Esophagus squamous epithelium (tissue), 5 donors: ENCODE measurements at places on chromosomes 13 and 19.

GRCh38 chr13:80903911-80904310, 563.0 kb upstream of the SPRY2 start:
- DNase-seq = no peak

DNA sequence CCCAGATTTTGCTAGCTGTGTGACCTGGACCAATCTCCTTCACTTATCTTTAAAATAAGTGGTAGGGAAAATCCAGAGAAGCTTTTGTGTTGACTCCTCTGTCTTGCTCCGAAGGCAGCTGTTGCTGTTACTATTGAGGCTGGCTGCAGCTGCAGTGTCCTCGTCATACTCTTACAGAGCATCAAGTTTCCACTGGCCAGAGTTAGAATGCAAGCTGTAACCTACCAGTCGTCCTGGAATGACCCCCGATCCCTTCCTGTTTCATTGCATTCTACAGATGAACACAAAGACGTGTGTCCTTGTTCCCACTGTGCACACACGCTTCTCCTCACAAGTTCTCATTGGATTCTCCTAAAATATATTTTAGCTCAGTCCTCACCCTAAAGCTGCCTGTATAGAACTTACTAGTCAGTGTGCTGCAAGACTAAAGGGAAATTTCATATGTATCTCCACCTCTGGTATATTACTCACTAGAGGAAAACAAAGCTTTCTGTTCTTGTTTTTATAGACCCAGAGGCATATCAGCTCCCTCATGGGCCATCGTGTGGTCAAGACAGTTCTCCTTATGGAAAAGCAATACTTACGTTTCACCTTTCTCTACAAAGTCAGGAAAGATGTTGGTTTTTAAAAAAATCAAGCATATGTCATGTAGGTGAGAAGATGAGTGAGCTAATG, 589.8 kb downstream of the LMO7 start:
- no peak for DNase-seq

GRCh38 chr13:39847336-39847735, 191.9 kb downstream of the COG6 start:
- DNase-seq = no peak

- no peak for DNase-seq
Measured at GRCh38 chr13:26784704-26785639, 24.4 kb upstream of the GPR12 start.

DNA sequence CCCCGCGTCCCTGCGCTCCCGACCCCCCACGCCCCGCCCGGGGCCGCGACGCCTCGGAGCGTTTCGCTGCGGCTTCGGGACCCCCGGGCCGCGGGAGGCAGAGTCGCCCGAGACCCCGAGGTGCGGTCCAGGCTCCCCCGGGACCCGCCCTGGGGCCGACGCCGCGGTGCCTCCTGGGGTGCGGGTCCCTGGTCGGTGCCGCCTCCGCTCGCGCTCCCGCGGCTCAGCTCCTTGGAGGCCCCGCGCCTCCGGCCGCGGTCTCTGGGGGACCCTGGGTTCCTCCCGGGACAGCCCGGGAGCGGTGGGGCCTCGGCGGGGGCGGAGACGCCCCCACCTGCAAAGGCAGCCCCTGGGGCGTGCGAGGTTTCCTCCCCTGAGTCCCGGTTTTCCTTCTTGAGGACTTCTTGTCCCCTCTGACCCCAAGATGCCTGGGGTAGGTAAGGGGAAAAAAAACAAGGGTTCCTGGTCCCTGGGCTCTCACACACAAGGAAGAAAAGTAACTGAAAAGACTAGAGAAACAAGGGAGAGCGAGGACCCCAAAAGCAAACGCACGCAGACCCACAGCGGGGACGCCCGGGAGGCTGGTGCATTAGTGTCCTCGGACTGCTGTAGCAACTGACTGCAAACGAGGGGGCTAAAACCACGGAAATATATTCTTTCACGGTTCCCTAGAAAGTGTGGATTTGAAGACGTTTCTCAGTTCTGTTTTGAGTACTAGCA, 740 bp downstream of the ZNF555 start:
- no peak for DNase-seq

- DNase-seq = no peak
Measured at GRCh38 chr19:496112-496665, at the start of gene MADCAM1. Gene MADCAM1 (plus strand): TSS chr19:496486. CDS start chr19:496500, 14 bp downstream.

- no peak for DNase-seq
Measured at GRCh38 chr13:27774651-27775050, 17.6 kb upstream of the GSX1 start.

DNA sequence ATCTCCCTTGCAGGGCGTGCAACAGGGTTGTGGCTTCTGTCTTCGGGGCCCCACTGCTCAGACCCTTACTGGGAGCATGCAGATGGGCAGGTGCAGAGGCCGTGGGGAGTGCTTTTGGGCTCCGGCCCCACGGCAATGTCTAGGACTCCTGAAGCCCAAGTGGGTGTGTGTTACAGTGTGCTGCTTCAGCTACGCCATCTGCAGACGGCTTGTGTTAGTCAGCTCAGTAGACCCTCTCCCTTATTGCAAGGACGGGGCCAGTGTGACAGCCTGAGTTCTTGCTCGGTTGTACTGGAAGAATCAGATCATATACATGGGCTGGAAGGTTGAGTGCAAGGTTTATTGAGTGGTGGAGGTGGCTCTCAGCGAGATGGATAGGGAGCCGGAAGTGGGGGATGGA, 39.3 kb downstream of the DNAJC3 start:
- DNase-seq = no peak

DNA sequence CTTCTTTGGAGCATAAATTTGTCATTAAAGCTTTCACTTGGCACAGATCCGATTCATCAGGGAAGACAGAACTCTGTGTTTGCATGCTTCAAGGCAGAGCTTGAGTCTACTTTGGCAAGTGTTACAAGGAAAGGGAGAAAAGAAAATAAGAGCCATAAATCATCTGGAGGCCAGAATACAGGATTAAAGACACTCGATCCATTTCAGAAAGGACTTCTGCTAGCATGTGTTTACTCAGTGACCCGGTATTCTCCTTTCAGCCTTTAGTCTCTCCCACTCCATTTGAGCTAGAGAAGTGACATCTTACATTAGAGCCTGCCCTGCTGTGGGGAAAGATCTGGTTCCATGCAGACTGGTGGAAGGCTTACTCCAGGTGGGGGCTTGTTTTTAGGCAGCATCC, 306.4 kb downstream of the KLF5 start:
- no peak for DNase-seq

DNA sequence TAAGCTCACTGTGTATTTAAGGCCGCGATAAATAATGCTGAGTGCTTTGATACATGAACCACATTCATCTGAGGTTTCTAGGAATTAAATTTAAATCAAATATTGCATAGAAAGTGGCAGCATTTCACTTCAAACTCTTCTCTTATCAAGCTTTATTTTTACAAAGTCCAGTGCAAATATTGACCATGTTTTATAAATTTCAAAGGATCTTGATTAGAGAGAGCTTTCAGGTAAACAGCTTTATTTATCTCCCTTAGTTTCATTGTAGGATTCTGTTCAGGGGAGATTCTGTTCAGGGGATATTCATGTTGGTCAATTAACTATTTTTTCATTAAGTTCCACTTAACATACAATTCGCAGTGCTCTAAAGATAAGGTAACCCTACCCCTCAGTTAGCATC, 249.7 kb upstream of the IRS2 start:
- no peak for DNase-seq

GRCh38 chr13:80973721-80974120, 632.8 kb upstream of the SPRY2 start:
- DNase-seq = no peak

- no peak for DNase-seq
Measured at GRCh38 chr13:112838842-112839117, 130.2 kb upstream of the MCF2L start.

GRCh38 chr19:38145623-38146022, 78.4 kb downstream of the DPF1 start:
- DNase-seq = no peak

- no peak for DNase-seq
Measured at GRCh38 chr19:43562698-43563241, 12.6 kb downstream of the XRCC1 start.

DNA sequence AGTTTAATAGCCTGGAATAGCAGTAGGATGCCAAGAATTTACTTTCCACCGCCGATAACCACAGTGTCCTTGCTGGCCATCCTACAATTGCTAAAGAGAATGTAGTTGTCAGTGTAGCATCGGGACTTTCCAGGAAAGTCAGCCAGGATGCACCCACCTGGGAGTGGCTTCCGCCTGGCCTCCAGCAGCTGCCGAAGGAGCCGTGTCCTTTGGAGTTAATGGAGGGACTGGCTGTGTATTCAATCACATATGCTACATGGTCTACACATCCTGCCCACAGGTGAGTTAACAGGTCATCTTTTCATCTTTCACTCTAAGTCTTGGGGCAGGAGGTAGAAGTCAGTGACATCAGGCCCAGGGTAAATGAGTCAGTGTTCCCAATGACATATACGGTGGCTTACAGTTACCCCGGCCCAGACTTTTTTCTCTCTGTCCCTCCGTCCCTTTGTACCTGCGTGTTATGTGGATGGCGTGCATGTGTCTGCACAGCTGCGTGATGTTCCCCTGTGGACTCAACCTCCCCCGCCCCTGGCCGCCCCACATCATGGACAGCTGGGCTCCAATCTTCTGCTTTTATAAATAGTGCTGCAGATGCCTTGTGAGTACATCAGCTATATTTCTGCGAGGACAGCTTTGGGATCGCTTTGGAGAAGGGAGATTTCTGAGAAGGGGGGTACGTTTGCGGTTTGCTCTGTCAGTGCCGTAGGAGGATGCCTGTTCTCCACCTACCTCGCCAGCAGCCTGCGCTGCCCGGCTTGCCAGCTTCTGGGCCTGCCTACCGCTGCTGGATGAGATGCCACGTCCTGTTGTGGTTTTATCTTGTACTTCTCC, 63.1 kb downstream of the ATP11A start:
- DNase-seq = no peak

DNA sequence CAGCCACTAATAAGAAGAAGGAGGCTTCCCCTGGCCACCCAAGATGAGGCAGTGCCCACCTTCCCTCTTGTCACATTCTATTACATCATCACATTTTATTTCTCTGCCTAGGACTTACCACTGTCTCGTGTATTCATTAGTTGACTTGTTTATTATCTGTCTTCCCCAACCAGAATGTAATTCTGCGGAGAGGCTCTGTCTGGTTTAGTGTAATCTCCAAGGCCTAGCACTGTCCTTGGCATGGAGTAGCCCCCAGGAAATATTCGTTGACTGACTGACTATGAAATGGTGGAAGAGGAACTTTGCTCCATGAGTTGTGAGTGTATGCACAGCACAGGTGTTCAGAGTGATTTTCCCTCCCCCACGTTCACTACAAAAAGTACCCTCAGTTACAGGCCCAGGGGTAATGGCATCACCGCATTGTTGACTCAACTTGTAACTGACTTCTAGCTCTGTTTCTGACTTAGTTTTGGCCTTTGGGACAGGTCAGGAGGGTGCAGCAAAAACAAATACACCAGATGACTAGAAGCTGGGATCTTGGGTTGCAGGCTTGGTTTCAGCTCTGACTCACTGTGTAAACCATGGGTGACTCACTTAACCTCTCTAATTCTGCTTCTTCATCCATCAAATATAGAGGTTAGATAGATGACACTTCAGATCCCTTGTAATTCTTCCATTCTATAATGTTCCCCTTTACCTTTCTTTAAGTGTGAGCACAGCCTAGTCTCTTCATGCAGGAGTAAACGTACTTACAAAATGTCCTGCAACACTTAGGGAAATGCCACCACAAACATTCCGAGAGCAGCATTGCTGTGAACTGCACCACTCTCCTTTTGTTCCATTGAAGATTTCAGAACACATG, 229.7 kb downstream of the KCNRG start:
- DNase-seq = no peak

DNA sequence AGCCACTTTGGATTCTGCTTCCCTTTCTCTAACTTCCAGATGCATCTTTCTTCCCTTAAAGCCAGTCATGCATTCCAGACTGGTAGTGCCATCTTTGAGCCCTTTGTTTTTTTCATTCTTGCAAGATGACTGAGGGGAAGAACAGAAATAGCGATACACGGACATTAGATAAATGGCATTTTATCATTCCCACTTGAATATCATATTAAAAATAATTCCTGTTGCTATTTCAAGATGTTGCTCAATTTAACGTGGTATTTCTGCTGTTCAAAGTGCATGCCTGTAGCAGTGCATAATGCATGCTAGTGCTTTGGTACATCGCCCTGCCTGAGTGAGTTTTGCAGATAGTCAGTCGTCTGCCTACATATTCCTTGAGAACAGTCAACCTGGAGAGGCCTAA, 140.6 kb upstream of the FRY start:
- no peak for DNase-seq

DNA sequence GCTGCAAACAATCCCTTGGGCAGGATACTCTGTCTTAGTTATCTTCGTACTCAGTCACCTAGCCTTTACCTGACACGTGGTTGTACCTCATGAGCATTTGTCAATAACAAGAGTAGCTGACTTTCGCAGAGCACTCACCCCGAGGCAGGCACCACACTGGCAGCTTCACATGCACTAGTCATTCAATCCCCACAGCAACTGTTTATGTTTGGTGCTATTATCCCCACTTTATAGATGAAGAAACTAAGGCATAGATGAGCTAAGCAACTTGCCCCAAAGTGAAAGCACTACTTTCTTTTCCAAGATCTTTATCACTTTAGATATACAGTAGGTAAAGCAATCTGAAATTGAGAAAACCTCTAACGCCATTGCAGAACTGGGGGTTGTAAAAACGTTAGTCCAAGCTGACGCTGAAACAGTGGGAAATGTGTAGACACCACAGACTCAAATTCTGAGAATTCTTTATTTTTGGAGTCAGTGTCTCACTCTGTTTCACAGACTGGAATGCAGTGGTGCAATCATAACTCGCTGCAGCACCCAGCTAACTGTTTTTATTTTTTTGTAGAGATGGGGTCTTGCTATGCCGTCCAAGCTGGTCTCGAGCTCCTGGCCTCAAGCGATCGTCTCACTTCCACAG, 446.0 kb downstream of the FOXO1 start:
- DNase-seq = no peak

GRCh38 chr13:100235311-100235901, 146.5 kb downstream of the PCCA start:
- DNase-seq = no peak

DNA sequence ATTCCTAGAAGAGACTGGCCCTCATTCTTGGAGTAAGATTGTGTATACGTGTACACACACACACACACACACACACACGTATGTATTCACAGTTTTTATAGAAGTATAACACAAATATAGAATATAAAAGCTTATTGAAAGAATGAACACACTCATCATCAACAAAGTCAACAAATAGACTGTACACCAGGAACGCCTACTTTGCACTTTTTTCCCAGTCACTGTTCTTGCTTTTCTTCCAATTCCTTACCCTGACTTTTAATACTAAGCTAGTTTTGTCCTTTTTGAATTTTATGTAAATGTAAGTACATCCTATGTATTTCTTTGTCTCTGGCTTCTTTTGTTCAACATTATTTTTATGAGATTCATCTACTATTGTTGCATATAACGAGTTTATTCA, 264.5 kb downstream of the MAB21L1 start:
- no peak for DNase-seq

DNA sequence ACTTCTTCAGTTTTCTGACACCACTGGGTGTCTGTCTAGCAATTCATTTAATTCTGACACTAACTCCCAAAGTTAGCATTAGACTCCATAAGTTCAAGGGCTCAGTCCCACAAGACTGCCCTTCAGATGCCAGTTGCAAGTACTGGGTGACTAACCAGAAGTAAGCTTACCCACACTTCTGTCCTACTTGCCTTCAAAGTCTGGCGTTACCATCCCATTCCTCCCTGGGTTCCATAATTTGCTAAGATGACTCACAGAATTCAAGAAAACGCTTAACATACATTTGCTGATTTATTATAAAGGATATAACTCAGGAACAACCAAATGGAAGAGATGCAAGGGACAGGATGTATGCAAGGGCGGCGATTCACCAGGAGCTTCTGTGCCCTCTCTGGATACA, 45.5 kb upstream of the NPAS1 start:
- DNase-seq = no peak

GRCh38 chr13:47886314-47886713, 114.8 kb downstream of the SUCLA2 start:
- no peak for DNase-seq
